NCI-H524 (cell line): ENCODE measurements at places on chromosomes 3 and 15.

GRCh38 chr3:102451543-102451942 is 16.7 kb downstream of the ZPLD1 start:
- no peak for DNase-seq

DNA sequence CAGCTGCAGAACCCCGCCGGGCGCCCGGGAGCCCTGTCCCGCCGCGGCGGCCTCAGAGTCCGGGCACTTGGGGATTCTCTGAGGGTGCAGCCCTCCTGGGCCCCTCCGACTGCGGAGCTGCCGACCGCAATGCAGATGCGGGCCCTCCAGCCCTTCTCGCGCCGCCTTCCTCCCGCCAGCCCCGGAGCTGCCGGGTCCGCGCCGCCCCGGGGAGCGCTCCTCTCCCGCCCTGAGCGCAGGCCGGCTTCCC is 320 bp upstream of the ACAN start:
- no peak for DNase-seq

DNA sequence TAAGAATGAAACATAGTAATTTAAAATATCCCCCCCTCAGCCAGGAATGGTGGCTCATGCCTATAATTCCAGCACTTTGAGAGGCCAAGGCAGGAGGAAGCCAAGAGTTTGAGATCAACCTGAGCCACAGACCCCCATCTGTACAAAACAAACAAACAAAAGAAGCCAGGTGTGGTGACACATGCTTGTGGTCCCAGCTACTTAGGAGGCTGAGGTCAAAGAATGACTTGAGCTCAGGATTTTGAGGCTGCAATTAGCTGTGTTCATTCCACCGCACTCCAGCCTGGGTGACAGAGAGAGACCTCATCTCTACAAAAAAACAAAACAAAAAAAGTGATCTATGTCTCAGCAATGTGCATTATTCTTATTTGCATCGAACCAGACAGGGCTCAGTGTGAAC is 800.8 kb downstream of the MCTP2 start:
- no peak for DNase-seq

- DNase-seq: no peak
These were observed 922.2 kb downstream of the TBL1XR1 start for GRCh38 chr3:176275113-176275512.
